Aorta (tissue), 5 donors: ENCODE measurements at places on chromosomes 5 and 9.
A peak's percentile ranks its signal among the peaks of the same experiment; 100 is the strongest.

DNA sequence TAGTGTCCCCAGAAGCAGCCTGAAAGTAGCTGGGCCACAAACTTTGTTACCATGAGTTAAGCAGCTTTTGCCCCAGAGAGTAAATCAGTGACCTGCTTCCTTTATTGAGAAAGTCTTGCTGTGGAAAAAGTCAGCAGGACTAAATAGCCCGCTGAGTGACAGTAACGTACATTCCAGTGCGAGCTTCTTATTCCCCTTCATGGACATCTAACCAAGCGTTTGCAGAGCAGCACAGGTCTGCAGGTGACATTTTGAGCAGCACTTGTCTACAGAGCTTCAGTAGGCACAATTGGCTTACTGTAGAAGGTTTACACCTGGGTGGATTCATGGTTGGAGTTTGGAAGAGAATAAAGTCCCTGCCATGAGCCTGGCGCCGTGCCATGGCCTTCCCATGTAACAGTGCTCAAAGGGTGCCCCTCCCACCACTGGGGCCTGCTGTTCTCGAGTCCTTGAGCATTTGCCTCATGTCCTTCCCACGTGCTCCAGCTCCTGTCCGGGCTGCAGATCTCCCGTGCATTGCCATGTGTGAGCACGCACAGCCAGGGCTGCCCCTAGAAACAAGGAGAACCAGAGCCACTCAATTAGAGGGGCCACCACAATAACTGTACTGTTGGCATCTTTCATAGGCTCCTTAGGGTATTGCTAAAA, 41.3 kb upstream of the GRHPR start:
- H3K4me3 ChIP-seq = no peak overlapping the region
- DNase-seq = no peak

- no peaks in the 10 kb centered on the region for H3K27me3 ChIP-seq
- no peak overlapping the region for H3K4me3 ChIP-seq
- no peak for DNase-seq
Observed at GRCh38 chr5:66877843-66878242, 281.6 kb downstream of the MAST4 start.

DNA sequence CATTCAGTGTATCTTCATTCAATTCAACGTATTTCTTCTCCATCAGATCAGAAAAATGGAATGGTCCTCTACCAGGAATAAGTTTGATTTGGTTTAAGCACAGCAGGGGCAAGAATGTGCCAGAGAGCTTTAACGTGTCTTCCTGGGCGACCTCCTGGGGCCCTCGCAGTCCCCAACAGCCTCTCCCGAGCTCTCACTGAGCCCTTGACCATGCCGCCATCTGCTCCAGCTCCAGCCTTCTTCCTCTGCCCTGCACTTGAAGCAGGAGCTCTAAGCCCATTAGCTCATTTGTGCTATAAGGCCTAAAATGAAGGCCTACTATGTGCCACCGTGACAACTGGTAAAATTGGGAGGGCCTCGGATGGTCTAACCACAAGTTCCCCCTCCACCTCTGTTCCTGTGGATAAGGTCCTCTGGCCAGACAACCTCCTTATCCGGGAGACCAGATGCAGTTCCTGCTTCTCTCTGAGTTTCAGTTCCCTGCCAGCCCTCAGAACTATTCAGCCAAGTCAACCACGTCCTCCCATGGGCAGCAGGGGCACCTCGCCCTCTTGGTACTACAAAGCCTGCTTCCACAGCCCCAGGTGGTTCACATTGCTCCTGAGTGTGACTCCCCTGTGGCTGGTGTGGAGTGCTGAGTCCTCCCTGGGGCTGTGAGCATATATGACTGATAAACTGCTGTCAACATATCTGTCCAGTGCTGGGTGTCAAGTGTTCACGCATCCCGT, 35.8 kb downstream of the C5orf15 start:
- no peaks in the 10 kb centered on the region for H3K27me3 ChIP-seq
- no peak for DNase-seq
- H3K36me3 ChIP-seq = no peaks in the 10 kb centered on the region
- H3K4me1 ChIP-seq = no peaks in the 10 kb centered on the region
- H3K4me3 ChIP-seq = no peak overlapping the region

- H3K27ac ChIP-seq = no peak overlapping the region
- no peak for DNase-seq
- H3K27me3 ChIP-seq = no peaks in the 10 kb centered on the region
- peaks cover 2% of the 10 kb centered on the region for H3K4me1 ChIP-seq
Observed at GRCh38 chr5:72387985-72388384, 67.8 kb downstream of the PTCD2 start.

GRCh38 chr9:121268851-121269641, 1.1 kb downstream of the GSN start:
- peak overlapping the region; percentile 83 for H3K27ac ChIP-seq
- DNase-seq = peak; percentile 63
- H3K36me3 ChIP-seq = no peaks in the 10 kb centered on the region
- no peaks in the 10 kb centered on the region for H3K4me1 ChIP-seq

GRCh38 chr5:133052317-133053175, 733 bp downstream of the HSPA4 start:
- H3K4me1 ChIP-seq = peaks cover 5% of the 10 kb centered on the region
- H3K27ac ChIP-seq = peak overlapping the region; percentile 68
- H3K4me3 ChIP-seq = peak overlapping the region; percentile 95
- no peaks in the 10 kb centered on the region for H3K27me3 ChIP-seq
- H3K36me3 ChIP-seq = no peaks in the 10 kb centered on the region

DNA sequence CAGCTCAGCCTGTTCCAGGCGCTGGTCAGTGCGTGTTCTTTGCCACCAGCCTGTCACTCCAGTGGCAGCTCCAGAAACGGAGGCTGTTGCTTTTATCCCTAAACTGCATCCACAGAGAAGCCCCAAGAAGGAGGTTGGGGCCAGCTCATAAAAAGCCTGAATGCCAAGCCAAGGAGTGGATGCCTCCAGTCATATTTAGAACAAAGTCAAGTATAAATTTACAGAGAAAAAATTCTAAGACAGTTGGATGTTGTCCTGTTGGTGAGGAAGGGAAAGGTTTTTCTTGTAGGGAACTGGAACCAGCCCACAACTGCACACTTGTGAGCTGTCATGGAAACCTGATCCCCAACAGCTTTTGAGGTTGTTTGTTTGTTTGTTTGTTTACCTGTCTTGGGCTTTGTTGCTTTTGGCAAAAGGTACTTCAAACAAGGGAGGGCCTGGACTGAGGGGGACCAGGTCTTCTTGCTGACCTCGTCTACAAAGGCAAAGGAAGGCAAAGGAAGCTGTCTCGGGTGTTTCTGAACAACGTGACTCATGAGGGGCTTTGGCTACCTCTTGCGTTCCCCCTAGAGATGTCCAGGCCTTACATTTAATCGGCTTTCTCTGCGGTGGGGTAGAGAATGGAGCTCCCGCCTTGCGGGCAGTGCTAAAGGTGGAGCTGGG, 36.7 kb downstream of the OLFML2A start:
- H3K36me3 ChIP-seq = no peaks in the 10 kb centered on the region
- H3K4me1 ChIP-seq = no peaks in the 10 kb centered on the region
- no peak overlapping the region for H3K27ac ChIP-seq
- H3K27me3 ChIP-seq = no peaks in the 10 kb centered on the region
- no peak overlapping the region for H3K4me3 ChIP-seq
- DNase-seq = no peak

DNA sequence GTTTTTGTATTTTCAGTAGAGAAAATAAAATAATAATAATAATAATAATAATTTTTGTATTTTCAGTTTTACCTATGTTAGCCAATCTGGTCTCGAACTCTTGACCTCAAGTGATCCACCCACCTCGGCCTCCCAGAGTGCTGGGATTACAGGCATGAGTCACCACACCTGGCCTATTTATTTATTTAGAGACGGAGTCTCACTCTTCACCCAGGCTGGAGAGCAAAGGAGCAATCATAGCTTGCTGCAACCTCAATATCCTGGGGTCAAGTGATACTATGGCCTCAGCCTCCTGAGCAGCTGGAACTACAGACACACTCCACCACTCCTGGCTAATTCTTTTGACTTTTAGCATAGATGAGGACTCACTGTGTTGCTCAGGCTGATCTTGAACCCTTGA, 167.5 kb downstream of the TLE1 start:
- H3K27me3 ChIP-seq = no peaks in the 10 kb centered on the region
- no peak for DNase-seq

GRCh38 chr5:96379896-96380295, 53.2 kb downstream of the PCSK1 start:
- no peaks in the 10 kb centered on the region for H3K27me3 ChIP-seq
- H3K36me3 ChIP-seq = no peaks in the 10 kb centered on the region
- no peak overlapping the region for H3K27ac ChIP-seq
- no peaks in the 10 kb centered on the region for H3K4me1 ChIP-seq
- no peak for DNase-seq

- H3K36me3 ChIP-seq = no peaks in the 10 kb centered on the region
- H3K27me3 ChIP-seq = no peaks in the 10 kb centered on the region
- H3K27ac ChIP-seq = no peak overlapping the region
- no peak overlapping the region for H3K4me3 ChIP-seq
Observed at GRCh38 chr9:8315211-8315610, 515.6 kb upstream of the DMAC1 start.

GRCh38 chr9:4324513-4324912, 24.6 kb upstream of the GLIS3 start:
- no peak overlapping the region for H3K4me3 ChIP-seq
- DNase-seq = no peak
- H3K36me3 ChIP-seq = no peaks in the 10 kb centered on the region
- H3K4me1 ChIP-seq = no peaks in the 10 kb centered on the region

GRCh38 chr9:123798195-123798594, 131.7 kb downstream of the DENND1A start:
- no peak overlapping the region for H3K27ac ChIP-seq
- no peaks in the 10 kb centered on the region for H3K4me1 ChIP-seq
- no peaks in the 10 kb centered on the region for H3K27me3 ChIP-seq
- DNase-seq = no peak
- H3K4me3 ChIP-seq = no peak overlapping the region

- H3K27ac ChIP-seq = no peak overlapping the region
- no peaks in the 10 kb centered on the region for H3K27me3 ChIP-seq
- H3K4me1 ChIP-seq = no peaks in the 10 kb centered on the region
- peak; percentile 19 for DNase-seq
- no peak overlapping the region for H3K4me3 ChIP-seq
Observed at GRCh38 chr9:135326141-135326540, 153.4 kb upstream of the PPP1R26 start.

DNA sequence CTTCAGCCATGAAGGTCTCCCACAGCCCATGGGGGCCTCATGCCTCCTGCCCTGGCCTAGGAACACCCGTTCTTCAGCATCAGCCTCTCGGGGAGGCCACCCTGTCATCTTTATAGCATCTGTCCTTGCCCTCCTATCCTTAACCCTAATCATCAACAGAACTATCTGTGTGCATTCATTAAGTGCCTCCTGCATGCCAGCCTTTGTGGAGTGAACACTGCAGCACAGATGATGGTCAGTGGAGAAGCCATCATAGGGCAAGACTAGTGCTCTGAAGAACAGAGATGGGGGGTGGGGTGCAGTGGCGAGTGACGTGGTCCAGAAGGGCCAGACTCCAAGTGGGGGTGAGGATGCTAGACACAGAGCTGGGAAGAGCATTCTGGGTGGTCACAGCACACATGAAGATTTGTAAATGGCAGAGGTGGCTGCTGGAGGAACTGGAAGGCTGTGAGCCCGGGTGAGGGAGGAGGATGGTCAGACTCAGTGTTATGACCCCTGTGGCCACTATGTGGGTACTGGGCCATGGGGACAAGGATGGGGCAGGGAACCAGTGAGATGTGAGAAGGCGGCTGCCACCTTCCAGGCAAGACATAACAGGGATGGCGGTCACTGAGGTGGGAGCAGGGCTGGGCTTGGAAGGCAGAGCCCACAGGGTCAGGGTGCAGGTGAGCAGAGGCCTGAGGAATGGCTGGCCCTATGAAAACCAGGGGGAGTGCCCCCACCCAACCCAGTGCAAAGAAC, 3.6 kb upstream of the CARD19 start:
- H3K27ac ChIP-seq = no peak overlapping the region
- DNase-seq = peak; percentile 65
- no peaks in the 10 kb centered on the region for H3K36me3 ChIP-seq
- H3K4me1 ChIP-seq = no peaks in the 10 kb centered on the region
- no peaks in the 10 kb centered on the region for H3K27me3 ChIP-seq

- no peak for DNase-seq
- H3K27me3 ChIP-seq = no peaks in the 10 kb centered on the region
- no peak overlapping the region for H3K4me3 ChIP-seq
- H3K4me1 ChIP-seq = no peaks in the 10 kb centered on the region
- no peaks in the 10 kb centered on the region for H3K36me3 ChIP-seq
Observed at GRCh38 chr5:150277043-150277442, 12.5 kb downstream of the CAMK2A start.

DNA sequence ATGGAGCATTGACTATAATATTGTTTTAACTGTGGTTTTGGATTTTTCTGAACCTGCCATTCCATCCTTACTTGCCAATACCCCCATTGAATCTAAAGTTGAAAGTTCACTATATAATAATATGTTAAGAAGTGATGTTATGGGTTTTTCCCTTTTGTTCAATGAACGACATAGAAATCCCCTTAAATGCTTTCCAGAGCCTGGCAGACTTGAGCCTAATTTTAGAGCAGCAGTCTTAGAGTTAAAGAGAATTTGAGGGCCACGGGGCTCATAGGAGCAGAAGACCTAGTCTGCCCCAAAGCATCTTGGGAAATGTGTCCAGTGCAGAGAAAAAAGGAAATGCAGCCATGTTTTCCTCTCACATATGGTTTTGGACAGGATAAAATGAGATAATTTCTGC, 146.1 kb upstream of the SLC44A1 start:
- DNase-seq = no peak
- no peak overlapping the region for H3K4me3 ChIP-seq
- H3K4me1 ChIP-seq = no peaks in the 10 kb centered on the region
- no peaks in the 10 kb centered on the region for H3K27me3 ChIP-seq

DNA sequence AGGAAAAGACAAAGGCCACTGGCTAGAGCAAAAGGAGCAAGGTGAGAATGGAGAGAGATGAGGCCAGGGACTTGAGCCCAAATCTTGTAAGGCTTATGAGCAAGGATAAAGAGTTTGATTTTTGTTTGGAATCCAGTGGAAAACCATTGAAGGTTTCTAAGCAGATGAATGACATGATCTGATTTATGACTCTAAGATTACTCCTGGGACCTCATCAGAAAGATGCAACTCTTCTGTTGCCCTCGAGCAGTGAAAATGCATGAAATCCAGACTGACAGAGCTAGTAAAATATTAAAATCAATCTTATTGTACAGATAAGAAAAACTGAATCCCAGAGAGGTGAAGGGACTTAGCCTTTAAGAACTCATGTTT, 677 bp downstream of the MFAP3 start:
- no peak for DNase-seq
- peak overlapping the region; percentile 66 for H3K4me3 ChIP-seq
- H3K27me3 ChIP-seq = no peaks in the 10 kb centered on the region
- no peaks in the 10 kb centered on the region for H3K36me3 ChIP-seq
- H3K4me1 ChIP-seq = peaks cover 5% of the 10 kb centered on the region

DNA sequence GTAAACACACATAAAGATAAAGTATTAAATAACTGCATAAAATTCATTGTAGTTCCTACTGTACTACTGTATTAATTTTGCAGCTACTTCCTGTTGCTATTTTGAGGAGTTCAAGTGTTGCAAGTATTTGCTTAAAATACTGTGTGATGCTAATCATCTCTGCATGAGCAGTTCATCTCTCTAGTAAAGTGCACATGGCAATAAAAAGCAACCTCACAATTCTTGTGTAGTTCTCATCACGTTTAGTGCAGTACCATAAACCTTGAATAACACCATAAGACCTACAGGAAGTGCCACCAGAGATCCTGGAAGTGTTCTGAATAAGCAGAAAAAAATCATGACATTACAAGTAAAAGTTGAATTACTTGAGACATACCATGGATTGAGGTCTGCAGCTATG, 34.6 kb downstream of the CPLANE1 start:
- H3K4me3 ChIP-seq = no peak overlapping the region
- H3K27ac ChIP-seq = no peak overlapping the region
- no peaks in the 10 kb centered on the region for H3K27me3 ChIP-seq
- DNase-seq = no peak
- H3K36me3 ChIP-seq = peaks cover 4% of the 10 kb centered on the region

- H3K4me1 ChIP-seq = peaks cover 2% of the 10 kb centered on the region
- no peak for DNase-seq
- no peak overlapping the region for H3K4me3 ChIP-seq
- no peaks in the 10 kb centered on the region for H3K27me3 ChIP-seq
Observed at GRCh38 chr9:70117835-70118319, 74.2 kb downstream of the MAMDC2 start.
